ENCODE measurements at places on chromosomes 5 and 9.

DNA sequence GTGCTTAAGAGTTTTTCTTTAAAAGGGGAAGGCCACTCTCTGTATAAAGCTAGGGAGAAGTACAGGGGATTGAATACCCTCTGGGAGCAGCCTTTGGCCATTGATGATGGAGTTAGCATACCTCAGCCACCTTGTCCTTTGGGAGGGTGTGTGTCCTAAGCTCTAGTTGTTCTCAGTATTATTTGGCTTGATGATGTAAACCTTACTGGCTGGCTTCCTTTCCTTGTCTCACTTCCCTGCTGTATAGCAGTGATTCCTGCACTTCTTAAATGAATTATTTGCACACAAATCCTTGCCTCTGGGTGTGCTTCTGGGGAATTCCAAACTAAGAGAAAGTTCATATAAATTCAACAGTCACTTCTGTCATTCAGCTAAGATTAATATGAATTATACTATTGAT lies 234.9 kb upstream of the RIOK2 start:
- H3K4me3 ChIP-seq, result no peak overlapping the region
- DNase-seq, result no peak
- H3K36me3 ChIP-seq, result no peaks in the 10 kb centered on the region
- no peaks in the 10 kb centered on the region for H3K4me1 ChIP-seq

- H3K4me1 ChIP-seq, result no peaks in the 10 kb centered on the region
- H3K27me3 ChIP-seq, result no peaks in the 10 kb centered on the region
- no peak overlapping the region for H3K27ac ChIP-seq
These were observed 560.0 kb downstream of the BRINP1 start for GRCh38 chr9:118809160-118809625.

DNA sequence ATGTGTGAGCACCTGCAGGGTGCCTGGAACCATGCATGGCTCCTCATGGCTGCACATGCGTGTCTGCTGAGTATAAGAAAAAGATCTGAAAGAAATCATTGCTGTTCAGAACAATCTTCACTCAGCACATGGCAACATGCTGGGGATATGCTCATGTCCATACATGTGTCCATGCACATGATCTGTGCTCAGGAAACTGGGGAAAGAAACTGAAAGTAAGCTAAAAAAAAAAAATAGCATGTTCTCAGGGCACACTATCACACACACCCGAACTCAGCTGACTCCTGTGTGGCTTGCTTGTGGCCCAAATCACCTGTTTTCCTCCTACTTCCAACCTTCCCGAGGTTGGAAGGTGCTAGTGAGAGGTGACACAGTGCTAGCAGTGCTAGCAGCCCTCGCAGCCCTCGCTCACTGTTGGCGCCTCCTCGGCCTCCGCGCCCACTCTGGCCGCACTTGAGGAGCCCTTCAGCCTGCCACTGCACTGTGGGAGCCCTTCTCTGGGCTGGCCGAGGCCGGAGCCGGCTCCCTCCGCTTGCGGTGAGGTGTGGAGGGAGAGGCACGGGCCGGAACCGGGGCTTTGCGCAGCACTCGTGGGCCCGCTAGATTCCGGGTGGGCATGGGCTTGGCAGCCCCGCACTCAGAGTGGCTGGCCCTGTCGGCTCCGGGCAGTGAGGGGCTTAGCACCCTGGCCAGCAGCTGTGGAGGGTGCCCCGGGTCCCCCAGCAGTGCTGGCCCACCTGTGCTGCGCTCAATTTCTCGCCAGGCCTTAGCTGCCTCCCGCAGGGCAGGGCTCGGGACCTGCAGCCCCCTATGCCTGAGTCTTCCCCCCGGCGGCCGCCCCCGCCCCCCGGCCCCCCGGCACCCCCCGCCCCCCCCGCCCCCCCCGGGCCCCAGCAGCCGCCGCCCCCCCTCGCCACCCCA lies 76.0 kb downstream of the GADD45G start:
- H3K27ac ChIP-seq, result no peak overlapping the region
- DNase-seq, result no peak
- no peaks in the 10 kb centered on the region for H3K4me1 ChIP-seq

GRCh38 chr5:166165596-166165995 lies 2125.8 kb upstream of the WWC1 start:
- no peak for DNase-seq
- H3K4me1 ChIP-seq, result no peaks in the 10 kb centered on the region
- no peaks in the 10 kb centered on the region for H3K27me3 ChIP-seq

DNA sequence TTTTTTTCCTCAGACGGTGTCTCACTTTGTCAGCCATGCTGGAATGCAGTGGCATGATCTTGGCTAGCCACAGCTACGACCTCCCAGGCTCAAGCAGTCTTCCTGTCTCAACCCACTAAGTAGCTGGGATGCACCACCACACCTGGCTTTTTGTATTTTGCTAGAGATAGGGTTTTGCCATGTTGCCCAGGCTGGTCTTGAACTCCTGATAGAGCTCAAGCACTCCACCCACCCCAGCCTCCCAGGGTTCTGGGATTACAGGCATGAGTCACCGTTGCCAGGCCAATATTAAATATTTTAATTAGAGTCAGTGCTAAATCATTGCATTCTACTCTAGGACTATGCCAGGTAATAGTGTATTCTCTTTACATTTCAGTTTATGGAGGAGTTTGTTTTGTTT lies 41.5 kb downstream of the UBE2R2 start:
- H3K27me3 ChIP-seq, result no peaks in the 10 kb centered on the region
- no peak overlapping the region for H3K27ac ChIP-seq
- no peaks in the 10 kb centered on the region for H3K36me3 ChIP-seq
- H3K4me1 ChIP-seq, result no peaks in the 10 kb centered on the region

- no peaks in the 10 kb centered on the region for H3K36me3 ChIP-seq
- no peak overlapping the region for H3K4me3 ChIP-seq
- H3K4me1 ChIP-seq, result no peaks in the 10 kb centered on the region
- no peak for DNase-seq
- no peaks in the 10 kb centered on the region for H3K27me3 ChIP-seq
- no peak overlapping the region for H3K27ac ChIP-seq
These were observed 98.0 kb downstream of the HSD17B3 start for GRCh38 chr9:96203867-96204501.

GRCh38 chr9:107597743-107598217 lies 108.2 kb upstream of the KLF4 start:
- no peaks in the 10 kb centered on the region for H3K36me3 ChIP-seq
- no peak for DNase-seq
- no peaks in the 10 kb centered on the region for H3K27me3 ChIP-seq
- no peaks in the 10 kb centered on the region for H3K4me1 ChIP-seq
- no peak overlapping the region for H3K27ac ChIP-seq

- no peaks in the 10 kb centered on the region for H3K27me3 ChIP-seq
- no peak overlapping the region for H3K27ac ChIP-seq
- no peaks in the 10 kb centered on the region for H3K36me3 ChIP-seq
- DNase-seq, result peak; percentile 26
These were observed 1.1 kb downstream of the MAST4 start for GRCh38 chr5:66597183-66597757.

GRCh38 chr5:126348855-126349635 lies 74.2 kb upstream of the GRAMD2B start:
- no peaks in the 10 kb centered on the region for H3K27me3 ChIP-seq
- H3K4me3 ChIP-seq, result no peak overlapping the region
- peaks cover 4% of the 10 kb centered on the region for H3K4me1 ChIP-seq
- H3K27ac ChIP-seq, result no peak overlapping the region

- no peaks in the 10 kb centered on the region for H3K27me3 ChIP-seq
- H3K27ac ChIP-seq, result no peak overlapping the region
- H3K4me1 ChIP-seq, result no peaks in the 10 kb centered on the region
- H3K36me3 ChIP-seq, result no peaks in the 10 kb centered on the region
These were observed 18.6 kb upstream of the SMIM15 start for GRCh38 chr5:61180886-61181285.

- no peak overlapping the region for H3K4me3 ChIP-seq
- no peaks in the 10 kb centered on the region for H3K27me3 ChIP-seq
- no peaks in the 10 kb centered on the region for H3K4me1 ChIP-seq
- H3K36me3 ChIP-seq, result no peaks in the 10 kb centered on the region
- H3K27ac ChIP-seq, result no peak overlapping the region
- no peak for DNase-seq
These were observed 347.0 kb upstream of the ADAMTSL1 start for GRCh38 chr9:18126831-18127498.

GRCh38 chr5:124735169-124735858 lies 11.1 kb downstream of the ZNF608 start:
- H3K4me1 ChIP-seq, result no peaks in the 10 kb centered on the region
- H3K36me3 ChIP-seq, result no peaks in the 10 kb centered on the region
- no peaks in the 10 kb centered on the region for H3K27me3 ChIP-seq
- H3K27ac ChIP-seq, result peak overlapping the region; percentile 26
- DNase-seq, result no peak

GRCh38 chr5:23445573-23445972 lies 61.8 kb upstream of the PRDM9 start:
- H3K27ac ChIP-seq, result no peak overlapping the region
- no peak for DNase-seq
- H3K4me3 ChIP-seq, result no peak overlapping the region
- no peaks in the 10 kb centered on the region for H3K36me3 ChIP-seq
- H3K27me3 ChIP-seq, result no peaks in the 10 kb centered on the region

DNA sequence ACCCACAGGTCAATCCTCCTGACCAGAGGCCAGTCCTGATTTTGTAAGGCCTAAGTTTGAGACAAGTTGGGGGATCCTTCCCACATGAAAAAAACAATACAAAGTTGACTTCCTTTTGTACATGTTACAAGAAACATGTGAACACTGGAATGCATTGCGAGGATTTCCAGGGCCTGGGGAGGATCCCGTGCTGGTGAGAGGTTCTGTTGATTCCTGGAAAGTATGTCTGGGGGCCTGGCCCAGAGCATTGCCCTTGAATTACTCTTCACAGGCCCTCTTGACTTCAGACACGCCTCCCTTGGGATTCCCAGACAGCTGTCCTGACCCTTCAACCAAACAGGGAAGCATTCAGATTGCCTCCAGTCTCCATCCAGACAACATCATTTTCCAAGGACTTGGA lies 234.2 kb upstream of the IRX2 start:
- no peaks in the 10 kb centered on the region for H3K36me3 ChIP-seq
- H3K4me3 ChIP-seq, result no peak overlapping the region
- H3K27me3 ChIP-seq, result no peaks in the 10 kb centered on the region

DNA sequence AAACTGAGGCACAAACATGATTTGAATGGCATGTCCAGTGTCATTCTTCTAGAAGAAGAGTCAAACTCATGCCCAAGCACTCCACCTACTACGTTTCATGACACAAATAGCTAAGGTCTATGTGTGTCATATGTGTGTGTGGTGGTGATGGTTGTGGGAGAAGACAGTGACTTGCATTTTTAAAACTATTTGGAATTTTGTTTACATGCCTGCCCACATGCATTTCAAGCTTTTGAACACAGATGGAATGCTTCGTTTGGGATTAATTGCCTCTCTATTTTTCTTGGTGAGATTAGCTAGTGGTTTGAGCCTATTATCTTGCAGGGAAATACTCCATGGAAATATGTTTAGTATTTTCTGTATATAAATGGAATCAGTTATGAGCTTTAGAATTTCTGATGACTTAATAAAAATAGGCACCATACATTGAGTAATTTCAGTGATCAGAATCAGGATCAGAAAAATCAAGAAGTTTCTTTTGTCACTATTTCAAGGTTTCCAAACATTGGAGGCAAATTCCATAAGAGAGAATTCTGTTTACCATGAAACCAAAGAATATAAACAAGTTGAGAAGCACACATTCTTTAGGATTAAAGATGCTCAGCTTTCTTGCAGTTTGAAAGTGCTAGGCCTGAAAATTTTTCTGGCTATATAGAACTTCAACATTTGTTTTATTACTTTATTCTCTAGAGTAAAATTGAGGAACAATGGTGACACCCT lies 260.3 kb upstream of the SEMA6A start:
- no peaks in the 10 kb centered on the region for H3K27me3 ChIP-seq
- H3K36me3 ChIP-seq, result no peaks in the 10 kb centered on the region
- no peak overlapping the region for H3K27ac ChIP-seq
- DNase-seq, result no peak
- no peak overlapping the region for H3K4me3 ChIP-seq

DNA sequence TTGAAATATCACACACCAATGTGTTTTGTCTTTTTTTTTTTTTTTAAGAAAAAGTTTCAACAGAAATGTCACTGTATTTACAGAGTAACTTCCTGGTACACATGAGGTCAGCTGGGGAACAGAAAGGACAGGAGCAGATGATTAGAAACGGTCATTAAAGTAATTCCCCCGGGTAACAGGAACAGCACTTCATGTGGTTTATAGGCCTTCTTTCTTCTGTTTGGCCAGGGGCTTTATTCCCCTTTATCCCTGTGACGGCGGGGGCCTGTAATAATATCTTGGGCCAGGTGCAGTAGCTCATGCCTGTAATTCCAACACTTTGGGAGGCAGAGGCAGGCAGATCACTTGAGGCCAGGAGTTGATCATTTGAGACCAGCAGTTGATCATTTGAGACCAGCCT lies 30.5 kb upstream of the MSH3 start:
- peak overlapping the region; percentile 32 for H3K27ac ChIP-seq

- H3K4me1 ChIP-seq, result no peaks in the 10 kb centered on the region
- no peaks in the 10 kb centered on the region for H3K36me3 ChIP-seq
- no peak for DNase-seq
These were observed 22.4 kb upstream of the STRBP start for GRCh38 chr9:123290764-123291163.

GRCh38 chr5:177233802-177234201 lies 69.7 kb downstream of the RAB24 start:
- H3K27me3 ChIP-seq, result no peaks in the 10 kb centered on the region
- no peak overlapping the region for H3K4me3 ChIP-seq
- H3K27ac ChIP-seq, result no peak overlapping the region
- H3K36me3 ChIP-seq, result peaks cover 5% of the 10 kb centered on the region

DNA sequence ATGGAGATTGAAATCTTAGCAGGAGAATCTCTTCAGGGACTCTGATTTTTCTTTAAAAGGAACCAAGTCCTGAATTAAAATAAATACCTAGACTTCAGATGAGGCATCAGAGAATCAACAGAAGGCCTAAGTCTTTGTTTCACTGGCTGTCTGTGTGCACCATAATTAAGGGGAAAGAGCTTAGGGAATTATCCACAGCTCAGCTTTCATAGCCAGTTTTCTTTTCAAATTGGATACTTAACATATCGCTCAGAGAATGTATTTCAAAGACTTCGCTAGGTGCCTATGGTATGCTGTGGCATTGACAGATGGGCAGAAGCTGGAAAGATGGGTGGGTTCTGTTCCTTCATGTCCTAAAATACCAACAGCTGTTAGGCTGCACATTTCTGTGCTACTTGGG lies 325.8 kb downstream of the TMEM38B start:
- no peaks in the 10 kb centered on the region for H3K4me1 ChIP-seq
- H3K36me3 ChIP-seq, result no peaks in the 10 kb centered on the region
- no peaks in the 10 kb centered on the region for H3K27me3 ChIP-seq
- DNase-seq, result no peak

- H3K27ac ChIP-seq, result peak overlapping the region; percentile 3
- H3K4me1 ChIP-seq, result no peaks in the 10 kb centered on the region
- no peaks in the 10 kb centered on the region for H3K36me3 ChIP-seq
- no peak overlapping the region for H3K4me3 ChIP-seq
- no peaks in the 10 kb centered on the region for H3K27me3 ChIP-seq
These were observed 68.2 kb downstream of the EBF1 start for GRCh38 chr5:159031513-159031912.

- H3K27ac ChIP-seq, result no peak overlapping the region
- no peaks in the 10 kb centered on the region for H3K4me1 ChIP-seq
- H3K4me3 ChIP-seq, result no peak overlapping the region
- H3K36me3 ChIP-seq, result no peaks in the 10 kb centered on the region
- no peak for DNase-seq
These were observed 30.6 kb downstream of the KDM4C start for GRCh38 chr9:6788162-6789016.

- no peaks in the 10 kb centered on the region for H3K27me3 ChIP-seq
- DNase-seq, result no peak
- H3K4me3 ChIP-seq, result no peak overlapping the region
- no peak overlapping the region for H3K27ac ChIP-seq
- H3K36me3 ChIP-seq, result no peaks in the 10 kb centered on the region
These were observed 304.4 kb upstream of the KIF2A start for GRCh38 chr5:62001640-62002039.
